Sigmoid colon (tissue), 7 donors: ENCODE measurements at places on chromosomes 3 and 15. TPM values are rescaled to one million over a fixed set of nuclear protein-coding genes. Genes with fewer than 3 reads are reported as not detected.

FBXL2 gene
- polyA plus RNA-seq = not detected

BCL2A1 gene
- 3.6 TPM for polyA plus RNA-seq

CNTN6 gene
- not detected for polyA plus RNA-seq

TTC21A gene
- polyA plus RNA-seq = 2.8 TPM

CSPG5 gene
- not detected for polyA plus RNA-seq

KNL1 gene
- 0.46 TPM for polyA plus RNA-seq

LTF gene
- not detected for polyA plus RNA-seq

MITF gene
- 2.9 TPM for polyA plus RNA-seq

TMEM62 gene
- 10.2 TPM for polyA plus RNA-seq

PRR23C gene
- not detected for polyA plus RNA-seq

HRG gene
- not detected for polyA plus RNA-seq

LIPC gene
- 3.0 TPM for polyA plus RNA-seq

TNNC1 gene
- 2.6 TPM for polyA plus RNA-seq

LRRK1 gene
- polyA plus RNA-seq = 10.2 TPM

POLQ gene
- polyA plus RNA-seq = 2.0 TPM

LSG1 gene
- polyA plus RNA-seq = 6.0 TPM

ADCY5 gene
- 9.9 TPM for polyA plus RNA-seq

PAK6 gene
- polyA plus RNA-seq = 1.6 TPM

TPRG1 gene
- 3.6 TPM for polyA plus RNA-seq
